Spleen (tissue), 13 donors: ENCODE measurements at places on chromosomes 2 and 18. TPM values are rescaled to one million over a fixed set of nuclear protein-coding genes. Genes with fewer than 3 reads are reported as not detected.

GRCh38 chr2:23019476-23019875, 365.5 kb upstream of the KLHL29 start:
- DNase-seq: no peak

GRCh38 chr18:25077038-25077943, 274.7 kb downstream of the ZNF521 start:
- DNase-seq: no peak

DNA sequence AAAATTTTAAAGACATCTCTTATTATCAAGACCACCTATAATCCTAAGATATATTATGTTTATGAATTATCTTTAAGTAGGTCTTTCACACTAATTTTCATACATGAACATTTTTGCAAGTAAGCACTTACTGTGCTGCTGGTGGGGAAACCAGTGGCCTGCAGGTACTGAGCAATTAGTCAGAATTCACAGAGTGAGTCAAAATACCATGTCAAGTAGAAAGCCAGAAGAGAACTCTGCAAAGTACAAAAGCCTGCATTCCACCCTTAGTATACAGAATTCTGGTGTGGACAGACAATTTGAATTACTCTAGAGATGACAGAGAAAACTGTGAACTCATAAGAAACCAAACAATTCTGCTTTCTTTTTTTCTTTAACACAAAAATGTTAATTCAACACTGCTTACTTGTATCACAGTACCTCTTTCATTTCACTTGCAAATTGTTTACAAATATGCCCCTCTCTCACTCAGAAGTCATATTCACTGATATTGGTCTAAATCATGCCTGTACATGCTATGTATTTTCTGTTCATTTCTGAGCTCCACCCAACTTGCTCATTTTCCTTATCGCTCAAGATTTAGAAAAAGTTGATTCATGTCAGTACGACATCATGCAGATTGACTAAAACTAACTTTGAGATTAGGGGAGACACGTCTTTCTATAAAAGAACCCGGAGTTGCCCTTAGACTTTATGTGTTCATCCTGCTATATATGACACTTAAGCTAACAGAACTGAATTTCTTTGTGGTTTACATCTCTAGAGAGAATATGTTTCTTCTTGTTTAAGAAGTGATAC, 182.9 kb downstream of the IKZF2 start:
- no peak for DNase-seq

DNA sequence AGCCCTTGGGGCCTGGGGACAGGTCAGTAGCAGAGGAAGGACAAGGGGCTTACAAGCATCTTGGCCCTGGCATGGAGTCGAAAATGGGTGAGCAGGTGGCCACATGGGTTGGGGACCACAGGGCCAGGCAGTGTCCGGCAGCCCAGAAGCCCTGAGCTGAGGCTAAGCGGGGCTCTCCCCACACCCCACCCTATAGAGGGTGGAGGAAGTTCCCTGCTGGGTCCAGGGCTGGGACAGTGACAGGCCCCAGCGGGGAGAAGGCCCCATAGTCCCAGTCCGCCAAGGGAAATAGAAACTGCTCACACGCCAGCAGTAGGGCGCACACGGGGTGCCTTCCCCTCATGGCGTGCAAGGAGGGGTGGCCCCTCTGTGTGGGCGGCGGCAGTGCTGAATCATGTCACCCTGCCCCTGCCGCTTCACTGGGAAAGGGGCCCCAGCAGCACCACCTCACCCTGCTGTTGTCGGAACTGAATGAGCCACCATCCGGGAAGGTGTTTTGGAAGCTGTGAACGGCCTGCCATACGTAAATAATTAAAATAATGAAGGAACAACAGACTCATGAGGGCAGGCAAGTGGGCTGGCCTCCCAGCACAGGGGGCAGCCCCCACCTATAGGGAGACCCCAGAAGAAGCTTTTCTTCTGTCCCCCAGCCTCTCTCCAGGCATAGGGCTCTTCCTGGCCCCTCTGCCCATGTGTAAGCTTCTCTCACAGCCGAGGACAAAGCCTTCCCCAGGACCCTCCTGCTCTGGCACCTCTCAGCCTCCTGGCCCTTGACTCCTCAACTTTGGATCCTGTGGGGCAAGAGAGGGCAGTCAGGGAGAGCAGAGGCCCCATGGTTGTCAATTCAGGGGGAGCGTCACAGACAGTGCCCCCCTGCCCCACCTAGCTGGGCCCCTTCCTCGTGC, 12.7 kb upstream of the DUSP2 start:
- DNase-seq: peak; percentile 90

DNA sequence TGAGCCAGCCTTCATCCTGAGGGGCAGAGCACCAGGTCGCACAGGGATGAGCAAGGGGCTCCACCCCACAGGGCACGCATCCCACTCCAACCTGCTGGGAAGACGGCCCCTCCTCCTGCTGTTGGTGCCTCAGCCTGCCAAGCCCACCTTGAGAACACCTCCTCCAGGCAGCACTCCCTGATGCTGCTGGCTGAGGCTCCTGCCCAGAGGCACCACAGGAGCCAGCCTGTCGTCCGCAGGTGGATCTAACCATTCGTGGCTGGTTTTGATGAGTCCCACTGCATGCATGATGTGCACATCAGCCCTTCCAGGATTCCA, 58.4 kb downstream of the BIN1 start:
- peak; percentile 71 for DNase-seq

- DNase-seq: no peak
Measured at GRCh38 chr2:102801098-102801718, 39.4 kb downstream of the TMEM182 start.

GALNT3 gene
- total RNA-seq: 33.5 TPM

EMILIN1 gene
- total RNA-seq: 152 TPM
